ENCODE measurements at places on chromosomes 11 and 22.
A peak's percentile ranks its signal among the peaks of the same experiment; 100 is the strongest.

DNA sequence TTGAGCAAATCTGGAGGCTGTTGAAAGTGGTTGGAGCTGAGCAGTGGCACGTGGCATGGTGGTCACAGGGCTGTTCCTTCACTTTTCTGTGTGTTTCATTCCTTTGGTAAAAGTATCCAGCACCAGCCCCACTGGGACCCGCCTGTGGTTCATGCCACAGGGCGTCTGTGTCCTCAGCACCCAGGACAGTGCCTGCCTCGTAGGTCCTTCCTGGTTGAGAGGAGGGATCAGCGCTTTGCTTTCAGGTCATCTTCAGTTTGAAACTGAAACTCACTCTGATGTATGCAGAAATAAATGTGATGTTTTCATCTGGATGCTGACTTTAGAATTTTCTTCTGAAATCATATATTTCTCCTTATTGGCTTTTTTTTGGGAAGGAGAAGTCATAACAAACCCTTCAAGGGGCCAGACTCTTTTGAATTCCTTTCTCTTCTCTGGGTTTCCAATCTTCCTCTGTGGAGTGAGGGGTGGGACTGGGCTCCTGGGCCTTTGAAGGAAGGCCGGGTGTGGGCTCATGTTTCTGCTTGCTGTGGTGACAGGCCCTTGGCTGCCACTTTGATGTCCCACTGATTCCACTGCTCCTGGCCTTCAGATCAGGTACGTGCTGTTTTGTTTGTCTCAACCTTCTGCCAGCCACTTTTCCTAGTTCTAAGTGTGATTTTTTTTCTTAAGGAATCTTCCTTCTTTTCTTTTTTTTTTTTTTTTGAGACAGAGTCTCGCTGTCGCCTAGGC, 26.2 kb downstream of the TBC1D22A start:
- DNase-seq = no peak

DNA sequence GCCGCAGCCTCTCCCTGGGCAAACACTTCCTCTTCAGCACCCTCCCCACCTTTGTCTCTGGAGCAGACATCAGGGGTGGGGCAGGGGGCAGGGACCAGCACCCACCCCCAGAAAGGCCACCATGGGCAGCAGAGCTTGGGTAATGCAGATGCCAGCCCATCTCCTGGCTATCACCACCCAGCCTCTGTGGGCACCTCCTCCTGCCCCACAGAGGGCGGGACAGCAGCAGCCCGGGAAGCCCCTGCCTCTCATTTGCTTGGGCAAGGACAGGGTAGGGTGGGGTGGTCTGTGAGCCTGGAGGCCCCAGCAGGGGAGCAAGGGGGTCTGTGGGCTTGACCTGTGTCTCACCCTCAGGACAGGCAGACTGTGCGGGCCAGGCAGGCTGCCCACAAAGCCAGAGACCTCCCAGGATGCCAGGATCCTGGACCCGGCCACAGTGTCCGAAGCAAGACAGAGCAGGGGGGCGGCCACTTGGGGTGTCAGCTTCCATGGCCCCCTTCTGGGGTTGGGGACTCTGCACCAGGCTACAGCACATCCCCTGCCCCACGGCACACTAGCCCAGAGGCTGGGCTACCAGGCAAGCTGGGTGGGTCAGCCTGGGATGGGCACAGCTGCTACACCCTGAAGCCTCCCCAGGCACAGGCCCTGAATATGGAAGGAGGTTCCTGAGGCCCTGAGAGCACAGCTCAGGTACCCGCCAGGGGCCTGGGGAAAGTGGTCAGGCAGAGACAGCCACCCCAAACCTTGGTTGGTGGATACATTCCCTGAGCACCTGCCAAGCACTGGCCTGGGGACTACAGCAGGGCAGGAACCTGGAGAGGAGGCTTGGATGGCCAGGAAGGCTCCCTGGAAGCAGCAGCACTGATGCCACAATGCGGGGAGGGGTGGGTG, 4.5 kb downstream of the RNH1 start:
- no peak for DNase-seq

DNA sequence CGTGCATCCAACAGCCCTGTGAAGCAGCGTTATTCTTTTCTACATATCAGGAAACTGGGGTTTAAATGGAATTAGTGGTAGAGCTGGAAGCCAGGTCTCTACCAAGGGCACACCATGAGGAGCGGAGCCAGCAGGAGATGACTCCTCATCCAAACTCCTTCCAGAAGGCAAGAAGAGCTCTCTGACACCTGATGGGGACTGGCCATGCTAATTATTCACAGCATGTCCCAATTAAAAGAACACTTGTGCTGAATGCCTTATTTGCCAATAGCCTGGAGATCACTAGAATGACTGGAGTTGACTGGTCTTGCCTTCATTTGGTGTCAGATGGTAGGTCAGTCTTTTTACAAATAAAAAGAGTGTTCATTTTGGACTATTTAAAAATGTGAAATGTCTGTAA, 32.9 kb upstream of the SLN start:
- no peak for DNase-seq

DNA sequence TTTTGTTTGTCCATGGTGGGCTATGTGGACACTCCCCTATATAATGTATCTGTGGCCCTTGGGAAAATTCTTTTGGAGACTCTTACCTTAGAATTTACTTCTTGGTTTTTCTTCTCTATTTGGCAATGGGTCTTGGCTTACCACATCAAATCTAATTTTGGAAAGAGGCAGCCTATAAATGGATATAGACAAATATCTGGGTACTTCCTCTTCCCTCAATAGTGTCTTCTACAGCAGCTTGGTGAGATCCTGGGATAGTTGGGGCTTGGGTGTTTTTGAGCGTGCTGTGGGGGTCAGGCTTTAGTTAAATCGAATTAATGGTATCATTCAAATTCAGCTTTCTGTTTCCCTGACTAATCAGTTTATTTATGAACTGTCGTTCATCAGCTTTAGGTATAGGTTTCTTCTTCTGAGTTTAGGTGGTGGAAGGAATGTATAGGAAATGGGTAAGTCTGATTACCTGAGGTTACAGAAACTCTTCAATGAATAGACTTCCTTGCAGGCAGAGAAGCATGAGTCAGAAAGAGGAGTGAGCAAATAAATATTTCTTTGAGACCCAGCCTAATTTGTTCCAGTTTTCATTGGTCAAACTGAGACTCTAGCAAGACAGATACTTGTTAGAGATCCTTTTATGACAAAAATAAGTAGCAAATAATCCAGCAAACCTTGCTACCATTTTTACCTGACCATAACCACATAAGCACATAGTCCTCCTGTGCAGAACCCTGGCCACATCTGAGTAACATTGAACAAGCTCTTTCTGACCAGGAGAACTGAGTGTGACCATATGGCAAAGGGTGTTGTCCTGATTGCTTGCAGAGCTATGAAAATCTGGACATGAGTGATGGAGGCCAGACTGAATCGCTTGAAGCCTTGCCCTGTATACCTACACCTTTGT, 68.6 kb upstream of the SORL1-AS1 start:
- no peak for DNase-seq

DNA sequence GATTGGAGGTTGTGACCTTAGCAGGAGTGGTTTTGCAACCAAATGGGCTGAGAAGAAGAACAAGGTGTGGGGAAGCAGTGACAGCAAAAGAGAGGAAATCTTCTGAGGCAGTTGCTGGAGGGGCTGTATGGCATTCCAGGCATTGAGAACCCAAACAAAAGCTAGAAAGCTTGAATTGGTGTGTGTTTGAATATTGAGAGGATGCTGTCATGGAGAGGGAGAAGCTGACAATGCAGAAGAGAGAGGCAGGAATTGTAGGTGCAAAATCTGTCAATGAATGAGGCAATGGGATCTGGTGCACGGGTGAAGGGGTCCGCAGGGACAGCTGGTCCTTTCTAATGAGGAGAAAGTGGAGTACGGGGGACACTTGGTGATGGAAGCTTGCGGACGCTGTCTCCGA, 123.4 kb downstream of the C11orf91 start:
- DNase-seq = no peak

DNA sequence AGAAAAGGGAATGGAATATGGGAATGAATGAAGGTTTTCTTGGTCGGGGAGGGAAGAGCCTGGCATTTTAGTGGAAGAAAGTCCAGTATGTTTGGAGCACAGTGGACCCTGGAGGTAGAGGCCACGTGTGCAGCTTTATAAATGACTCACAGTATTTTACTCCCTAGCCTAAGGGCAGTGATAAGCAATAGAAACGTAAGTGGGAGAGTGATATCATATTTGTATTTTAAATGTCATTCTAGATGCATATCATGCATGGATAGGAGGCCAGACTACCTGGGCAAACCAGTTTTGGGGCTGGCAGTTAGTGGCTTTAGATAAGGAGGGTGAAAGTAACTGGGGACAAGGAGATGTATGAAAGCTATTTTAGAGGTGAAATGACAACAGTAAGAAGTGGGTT, 174.1 kb downstream of the ARHGAP42 start:
- no peak for DNase-seq

GRCh38 chr11:107956543-107956942, 28.3 kb downstream of the RAB39A start:
- DNase-seq = no peak

DNA sequence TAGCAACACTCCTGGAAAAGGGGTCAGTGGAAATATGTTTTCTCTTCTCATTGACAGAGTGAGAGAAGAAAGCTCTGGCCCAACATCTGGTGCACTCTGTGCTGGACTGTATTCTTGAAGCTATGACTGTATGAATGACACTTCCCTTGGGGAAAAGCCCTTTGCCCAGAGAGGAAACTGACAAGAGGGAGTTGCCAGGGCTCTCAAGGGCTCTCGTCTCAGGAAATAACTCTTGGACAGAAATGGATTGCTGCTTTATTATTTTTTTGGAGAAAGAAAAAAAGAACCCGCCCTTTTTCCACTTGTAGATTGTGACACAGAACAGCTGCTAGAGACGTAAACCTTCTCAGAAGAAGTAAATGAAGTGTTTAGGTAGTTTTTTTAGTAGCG, 11.4 kb downstream of the ETS1 start:
- no peak for DNase-seq

DNA sequence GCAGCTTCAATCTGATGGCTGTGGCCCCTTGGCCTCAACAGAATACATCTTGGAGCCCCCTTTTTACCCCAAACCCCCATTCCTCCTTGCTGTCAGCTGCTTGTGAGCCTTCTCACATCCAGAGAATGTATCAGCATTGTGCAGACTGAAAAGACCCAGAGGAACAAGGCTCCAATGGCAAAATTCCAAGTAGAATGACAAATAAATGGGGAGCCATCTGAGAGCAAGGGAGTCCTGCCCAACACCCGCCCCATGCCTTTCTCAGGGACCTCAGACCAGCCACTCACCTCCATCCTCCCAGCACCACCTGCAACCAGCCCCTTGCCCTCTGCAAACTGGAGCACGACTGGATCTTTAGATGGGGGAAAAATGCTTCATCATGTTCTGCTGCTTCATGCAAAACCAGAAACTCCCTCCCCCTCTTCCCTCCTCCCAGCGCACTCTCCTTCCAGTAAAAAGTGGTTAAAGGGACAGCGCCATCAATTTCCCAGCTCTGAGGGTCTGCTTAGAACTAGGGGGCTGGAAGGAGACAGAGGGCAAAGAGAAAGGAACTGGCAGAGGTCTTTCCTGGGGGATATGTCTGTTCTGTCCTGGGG, 2.2 kb upstream of the NEFH start:
- DNase-seq = no peak

- no peak for DNase-seq
These were observed 764.2 kb downstream of the BRD1 start for GRCh38 chr22:49063545-49063890.

DNA sequence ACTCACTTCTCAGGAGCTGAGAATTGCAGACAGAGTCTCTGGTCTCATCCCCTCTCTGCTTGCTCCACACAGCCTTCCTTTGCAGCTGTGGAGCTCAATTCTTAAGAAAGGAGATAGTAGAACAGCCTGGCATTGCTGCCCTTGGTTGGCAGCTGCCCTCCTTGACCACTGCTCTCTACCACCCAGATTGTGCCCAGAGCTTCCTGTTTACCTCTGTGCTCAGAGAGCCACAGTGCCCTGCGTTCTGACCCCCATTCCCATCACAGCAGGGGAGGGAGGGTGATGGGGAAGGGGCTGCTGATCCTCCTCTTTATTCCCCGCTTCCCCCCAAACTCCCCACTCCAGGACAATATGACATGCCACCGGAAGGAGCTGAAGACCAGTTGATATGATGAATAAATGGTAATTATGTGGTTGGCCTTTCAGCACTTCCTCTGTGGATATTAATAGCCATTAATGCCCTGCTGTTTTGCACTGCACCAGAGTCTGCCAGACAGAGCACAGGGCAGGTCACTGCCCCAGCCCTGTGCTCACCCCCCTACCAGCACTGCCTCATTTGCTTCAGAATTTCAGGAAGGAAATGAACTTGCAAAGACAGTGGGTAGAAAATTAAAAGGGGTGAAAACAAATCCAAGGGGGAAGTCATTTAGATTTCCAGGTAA, 426.8 kb upstream of the CADM1 start:
- peak; percentile 11 for DNase-seq

GRCh38 chr22:49424893-49425270, 402.8 kb downstream of the BRD1 start:
- DNase-seq = no peak

GRCh38 chr22:48918585-48919186, 909.0 kb downstream of the BRD1 start:
- no peak for DNase-seq

DNA sequence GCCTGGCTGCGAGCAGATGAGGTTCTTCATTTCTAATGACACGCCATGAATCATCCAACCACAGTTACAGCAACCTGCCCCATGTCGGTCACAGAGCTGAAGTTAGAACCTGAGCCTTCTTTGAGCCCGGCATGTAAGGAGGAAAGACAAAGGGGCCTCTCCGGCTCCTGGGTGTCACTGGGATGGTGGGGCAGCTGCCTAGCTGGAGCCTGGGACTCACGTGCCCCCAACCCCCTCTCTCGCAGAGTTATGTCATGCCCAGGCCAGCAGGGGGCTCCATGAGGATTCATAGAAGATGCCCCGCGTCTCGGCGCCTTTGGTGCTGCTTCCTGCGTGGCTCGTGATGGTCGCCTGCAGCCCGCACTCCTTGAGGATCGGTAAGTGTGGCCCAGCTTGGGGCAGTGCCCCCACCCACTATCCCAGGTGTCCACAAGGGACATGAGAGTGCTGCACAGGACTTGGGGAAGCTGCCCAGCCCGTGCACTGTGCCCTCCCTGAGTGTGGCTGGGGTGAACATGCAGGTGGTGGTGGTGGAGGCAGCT, 148.5 kb downstream of the GRIK4 start:
- peak; percentile 9 for DNase-seq

DNA sequence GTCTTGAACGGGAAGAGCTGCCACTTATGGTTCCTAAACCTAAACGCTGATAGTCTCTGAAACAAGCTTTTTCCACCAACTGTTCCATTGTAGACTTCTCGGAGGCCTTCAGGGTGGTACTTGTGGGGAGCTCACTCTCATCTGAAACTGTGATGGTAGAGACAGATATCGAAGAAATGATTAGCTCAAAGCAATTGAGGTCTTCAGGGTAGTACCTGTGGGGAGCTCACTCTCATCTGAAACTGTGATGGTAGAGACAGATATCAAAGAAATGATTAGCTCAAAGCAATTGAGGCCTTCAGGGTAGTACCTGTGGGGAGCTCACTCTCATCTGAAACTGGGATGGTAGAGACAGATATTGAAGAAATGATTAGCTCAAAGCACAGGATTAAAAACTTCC, 175.7 kb downstream of the SWAP70 start:
- no peak for DNase-seq

Data from A172 (cell line).